ENCODE measurements at places on chromosomes 4 and X. TPM values are rescaled to one million over a fixed set of nuclear protein-coding genes. Genes with fewer than 3 reads are reported as not detected.

VGLL1 gene
- total RNA-seq = not detected

DNA sequence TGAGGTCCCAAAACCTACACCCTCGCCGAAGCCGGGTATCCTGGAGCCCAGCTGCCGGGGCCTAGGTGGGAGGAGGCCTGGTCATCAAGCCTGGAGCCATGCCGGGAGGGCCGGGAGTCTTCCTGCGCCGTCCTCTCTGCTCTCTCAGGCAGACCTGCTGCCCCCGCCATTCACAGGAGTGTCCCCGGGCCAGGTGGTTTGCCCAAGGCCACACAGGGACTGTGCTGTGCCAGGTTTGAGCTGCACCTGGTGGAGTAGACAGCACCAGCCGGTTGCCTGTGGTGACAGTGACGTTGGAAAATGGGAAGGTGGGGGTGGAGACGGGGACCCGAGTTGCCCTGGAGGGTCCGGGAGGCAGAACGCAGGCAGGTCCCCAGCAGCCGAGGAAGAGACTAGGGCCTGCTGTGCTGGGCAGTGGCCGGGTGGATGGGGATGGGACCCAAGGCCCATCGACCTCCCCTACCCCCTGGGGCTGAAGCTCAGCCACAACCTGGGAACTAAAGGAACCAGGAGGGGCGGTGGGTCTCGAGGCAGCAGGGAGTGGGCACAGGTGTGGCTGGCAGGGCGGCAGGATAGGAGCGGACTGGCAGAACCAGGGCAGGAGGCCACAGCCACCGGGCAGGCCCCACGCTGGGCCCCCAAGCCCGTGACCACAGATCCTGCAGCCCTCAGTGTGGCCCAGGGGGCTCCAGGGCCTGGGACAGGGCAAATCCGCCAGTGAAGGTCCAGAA is 9.5 kb downstream of the DOK7 start:
- no peak for DNase-seq

- no peak for DNase-seq
These were observed 13.6 kb downstream of the CHST7 start for GRCh38 chrX:46587158-46587557.

DNA sequence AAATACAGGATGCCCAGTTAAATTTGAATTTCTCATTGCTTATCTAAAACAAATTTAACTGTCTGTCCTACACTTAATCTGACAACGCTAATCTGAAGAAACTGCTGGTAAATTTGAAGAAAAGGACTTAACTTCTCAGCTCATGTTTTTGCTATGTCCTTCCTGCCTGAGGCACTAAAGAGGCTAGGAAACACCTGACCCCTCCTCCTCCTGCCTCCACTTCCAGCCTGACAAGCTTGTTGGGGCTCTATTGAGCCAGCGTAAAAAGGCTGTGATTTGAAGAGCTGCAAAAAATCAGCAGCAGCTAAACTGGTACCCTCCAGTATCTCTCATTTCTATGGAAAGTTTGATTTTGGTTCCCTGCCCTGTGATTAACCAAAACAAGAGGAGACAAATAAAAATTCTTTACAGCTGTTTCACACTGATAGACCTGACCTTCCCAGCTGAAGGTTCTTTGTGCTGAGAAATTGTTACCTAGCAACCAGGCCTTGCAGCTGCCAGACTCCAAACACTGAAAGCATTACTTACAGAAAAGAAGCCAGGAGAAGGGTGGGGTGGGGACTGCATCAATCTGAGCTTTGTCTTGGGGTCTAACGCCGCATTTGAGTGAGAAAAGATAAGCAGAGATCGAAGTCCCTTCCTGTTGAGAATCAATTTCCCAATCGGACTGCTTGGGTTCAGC is 35.0 kb downstream of the DCX start:
- DNase-seq = no peak

- DNase-seq = no peak
These were observed 349.8 kb downstream of the UNC5C start for GRCh38 chr4:95198961-95199360.

GRCh38 chr4:114208574-114209151 is 229.2 kb upstream of the ARSJ start:
- DNase-seq = no peak

- DNase-seq = no peak
These were observed 28.4 kb downstream of the CXorf58 start for GRCh38 chrX:23936180-23936579.

MED14 gene
- total RNA-seq = 56.0 TPM

GRCh38 chrX:72352786-72353185 is 47.1 kb upstream of the CITED1 start:
- no peak for DNase-seq

ANKRD17 gene
- total RNA-seq = 60.1 TPM

DNA sequence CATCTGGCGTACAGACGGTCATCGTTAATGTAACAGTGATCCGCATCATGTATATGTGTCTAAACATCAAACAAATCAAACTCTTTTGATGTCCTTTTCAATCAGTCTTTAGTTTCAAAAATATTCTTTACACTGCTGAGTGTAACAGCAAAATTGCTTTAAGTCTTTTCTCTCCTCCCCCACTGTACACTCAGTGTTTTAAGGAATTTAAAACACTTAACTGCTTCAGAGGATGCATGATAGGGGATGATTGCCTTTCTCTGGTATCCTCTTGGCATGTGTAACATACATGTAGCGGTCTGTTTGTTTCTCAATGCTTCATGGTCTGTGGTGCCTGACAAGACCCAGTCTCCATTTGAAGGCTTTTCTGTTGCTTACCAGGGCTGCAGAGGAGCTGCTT is 41.6 kb downstream of the LIMCH1 start:
- DNase-seq = no peak

DNA sequence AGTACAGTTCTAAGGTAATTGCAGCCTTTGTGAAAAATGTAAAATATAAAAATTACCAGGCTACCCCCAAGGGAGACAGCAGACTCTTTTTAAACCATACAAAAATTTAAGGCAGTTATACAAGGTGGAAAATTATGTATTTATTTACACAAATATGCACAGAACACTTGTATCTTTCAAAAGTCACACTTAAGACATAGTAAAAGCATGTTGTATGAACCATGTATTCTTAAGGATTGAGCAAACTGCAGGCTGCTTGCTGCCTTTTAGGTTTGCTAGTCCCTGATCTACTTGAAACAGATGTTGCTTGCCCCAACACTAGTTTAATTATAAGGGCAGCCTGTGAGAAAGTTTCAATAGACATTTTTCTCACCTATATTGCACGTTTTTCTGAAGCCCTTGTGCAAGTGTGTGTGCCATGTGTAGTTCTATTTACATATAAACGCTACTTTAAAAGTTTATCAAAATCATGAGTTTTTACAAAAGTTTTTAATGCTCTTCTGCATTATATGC is 72.8 kb downstream of the PRSS12 start:
- no peak for DNase-seq

GRCh38 chrX:133741303-133741702 is 244.1 kb downstream of the GPC3 start:
- DNase-seq = no peak

- DNase-seq = no peak
These were observed 250.3 kb upstream of the KLF3 start for GRCh38 chr4:38413524-38414341.

- DNase-seq = no peak
These were observed 24.0 kb downstream of the ABCB7 start for GRCh38 chrX:75131973-75132627.

DNA sequence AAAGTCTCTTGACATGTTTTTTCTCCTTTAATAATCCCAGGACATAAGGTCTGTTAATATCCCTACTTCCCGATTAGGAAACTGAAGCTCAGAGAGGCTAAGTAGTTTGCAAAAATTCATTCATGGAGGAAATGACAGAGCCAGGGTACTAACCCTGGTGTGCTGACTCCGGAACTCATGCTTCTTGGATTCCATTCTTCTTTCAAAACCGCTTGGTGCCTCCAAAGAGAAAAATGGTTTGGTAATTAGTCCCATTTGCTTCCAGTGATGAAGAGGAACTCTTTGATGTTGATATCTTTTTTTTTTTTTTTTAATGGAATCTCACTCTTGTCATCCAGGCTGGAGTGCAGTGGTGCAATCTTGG is 146.9 kb downstream of the PALLD start:
- no peak for DNase-seq

DNA sequence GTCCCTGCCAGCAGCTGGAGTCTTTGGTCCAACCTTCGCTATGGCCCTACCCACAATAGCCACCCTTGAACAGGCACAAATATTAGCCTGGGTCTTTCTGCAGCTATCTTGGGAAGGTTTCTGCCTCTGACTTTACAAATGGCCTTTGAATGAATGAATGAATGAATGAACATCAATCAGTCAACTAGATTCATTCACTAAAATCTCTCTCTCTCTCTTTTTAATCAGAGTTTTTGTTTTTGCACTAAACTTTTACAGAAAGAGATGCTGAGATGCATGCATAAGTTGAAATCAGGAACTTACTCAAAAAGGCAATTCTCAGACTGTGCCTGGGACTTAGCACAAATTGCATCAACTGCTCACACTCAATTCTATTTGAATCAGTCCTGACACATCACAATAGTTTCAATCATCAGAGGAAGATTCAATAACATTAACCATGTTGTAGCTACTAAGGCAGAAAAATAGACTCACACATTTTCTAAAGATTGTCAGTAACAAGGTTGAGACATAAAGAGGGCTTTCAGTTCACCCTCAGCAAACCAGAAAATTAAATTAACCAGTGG is 55.0 kb downstream of the ANXA3 start:
- no peak for DNase-seq

Data from T-cell (primary cell).